Activated naive CD4-positive, alpha-beta T cell treated with anti-CD3 and anti-CD28 coated beads, Interleukin-2, amount 10 ng/mL, durations not matched to agents 7 days and 5 days (primary cell): ENCODE measurements at places on chromosomes 7 and 10.

DNA sequence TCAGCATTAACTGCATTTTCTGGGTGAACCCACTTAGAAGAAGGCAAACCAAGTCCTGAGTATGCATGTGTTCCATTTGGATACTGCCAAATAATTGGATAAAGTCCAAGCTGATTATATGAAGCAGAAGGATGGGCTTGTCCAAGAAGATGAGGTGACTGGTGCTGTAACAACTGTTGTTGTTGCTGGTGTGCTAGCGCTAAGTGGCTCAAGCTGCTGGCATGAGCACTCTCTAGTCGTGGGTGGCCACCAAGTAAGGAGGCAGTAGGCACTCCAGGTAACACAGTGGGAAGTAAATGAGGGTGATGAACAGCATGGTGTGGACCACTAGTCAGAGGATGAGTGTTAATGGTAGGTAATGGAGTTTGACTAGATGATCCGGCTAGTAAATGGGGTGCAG is 80.4 kb downstream of the NRBF2 start:
- DNase-seq: no peak
- no peaks in the 10 kb centered on the region for H3K27me3 ChIP-seq
- H3K36me3 ChIP-seq: peaks cover 40% of the 10 kb centered on the region
- H3K4me1 ChIP-seq: peaks cover 14% of the 10 kb centered on the region
- no peak overlapping the region for H3K4me3 ChIP-seq

GRCh38 chr10:80771902-80772555 is 234.3 kb downstream of the SH2D4B start:
- H3K27ac ChIP-seq: no peak overlapping the region
- no peak overlapping the region for H3K4me3 ChIP-seq
- no peak for DNase-seq

DNA sequence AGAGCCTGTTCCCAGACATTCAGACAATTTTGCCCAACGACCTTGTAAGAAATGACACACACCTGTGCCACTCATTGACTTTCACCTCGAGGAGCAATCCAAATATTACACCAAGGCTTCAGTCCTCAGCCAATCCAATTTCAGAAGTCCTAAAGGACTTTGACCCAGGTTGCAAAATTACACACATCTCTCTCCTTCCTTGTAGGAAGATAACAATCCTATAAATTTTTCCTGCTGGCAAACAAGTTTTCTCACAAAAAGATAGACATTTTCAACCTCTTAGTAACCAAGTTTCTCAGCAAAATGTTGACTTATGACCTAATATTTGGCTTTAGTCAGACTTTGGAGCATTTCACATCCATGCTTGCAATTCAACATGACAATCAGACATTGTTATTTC is 745.0 kb downstream of the GRID1 start:
- no peak for DNase-seq
- peaks cover 33% of the 10 kb centered on the region for H3K27me3 ChIP-seq
- peaks cover 2% of the 10 kb centered on the region for H3K4me1 ChIP-seq

GRCh38 chr7:38748056-38748610 is 117.0 kb upstream of the AMPH start:
- DNase-seq: no peak
- H3K4me1 ChIP-seq: no peaks in the 10 kb centered on the region
- no peak overlapping the region for H3K27ac ChIP-seq
- no peaks in the 10 kb centered on the region for H3K27me3 ChIP-seq

DNA sequence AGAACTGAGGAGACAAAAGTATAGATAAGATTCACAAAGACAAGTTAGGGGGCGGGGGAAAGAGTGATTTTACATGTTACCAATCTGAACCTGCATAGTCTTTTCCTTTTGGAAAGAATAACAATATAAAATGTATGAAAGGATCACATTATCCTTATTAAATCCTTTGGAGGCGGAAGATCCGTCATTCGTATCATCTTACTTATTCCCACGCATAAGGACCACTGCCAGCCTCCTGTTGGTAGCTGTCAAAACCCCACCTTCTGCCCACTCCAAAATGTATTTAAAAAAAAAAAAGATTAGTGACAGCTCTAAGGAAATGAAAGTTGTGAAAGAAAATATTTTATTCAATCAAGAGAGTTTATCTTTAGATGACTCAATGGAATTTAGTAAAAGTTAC is 821.0 kb upstream of the CELF2 start:
- no peak for DNase-seq
- no peak overlapping the region for H3K27ac ChIP-seq
- no peak overlapping the region for H3K4me3 ChIP-seq
- H3K4me1 ChIP-seq: no peaks in the 10 kb centered on the region
- H3K36me3 ChIP-seq: no peaks in the 10 kb centered on the region

DNA sequence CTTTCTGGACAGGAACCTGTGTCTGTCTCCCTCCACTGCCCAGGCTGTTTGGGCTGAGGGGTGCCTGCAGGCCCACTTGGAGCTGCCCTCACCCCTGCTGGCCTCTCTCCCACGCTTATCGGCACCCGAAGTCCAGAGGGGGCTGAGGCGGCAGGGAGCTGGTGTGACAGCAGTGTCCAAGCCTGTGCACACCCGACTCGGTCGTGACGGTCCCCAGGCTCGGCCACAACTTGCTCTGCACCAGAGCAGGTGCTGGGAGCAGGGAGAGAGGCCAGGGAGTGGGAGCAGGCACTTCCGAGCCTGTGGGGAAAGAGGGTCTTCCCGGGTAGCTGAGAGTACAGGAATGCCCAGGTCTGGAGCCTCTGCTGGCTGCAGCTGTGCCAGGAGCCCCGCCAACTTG is 23.0 kb downstream of the INPP5F start:
- peaks cover 2% of the 10 kb centered on the region for H3K4me1 ChIP-seq
- no peaks in the 10 kb centered on the region for H3K27me3 ChIP-seq
- no peak for DNase-seq
- no peak overlapping the region for H3K4me3 ChIP-seq
- H3K27ac ChIP-seq: no peak overlapping the region

GRCh38 chr7:31044529-31044928 is 7.6 kb upstream of the ADCYAP1R1 start:
- H3K4me1 ChIP-seq: no peaks in the 10 kb centered on the region
- DNase-seq: no peak
- H3K36me3 ChIP-seq: no peaks in the 10 kb centered on the region
- peaks cover 56% of the 10 kb centered on the region for H3K27me3 ChIP-seq

DNA sequence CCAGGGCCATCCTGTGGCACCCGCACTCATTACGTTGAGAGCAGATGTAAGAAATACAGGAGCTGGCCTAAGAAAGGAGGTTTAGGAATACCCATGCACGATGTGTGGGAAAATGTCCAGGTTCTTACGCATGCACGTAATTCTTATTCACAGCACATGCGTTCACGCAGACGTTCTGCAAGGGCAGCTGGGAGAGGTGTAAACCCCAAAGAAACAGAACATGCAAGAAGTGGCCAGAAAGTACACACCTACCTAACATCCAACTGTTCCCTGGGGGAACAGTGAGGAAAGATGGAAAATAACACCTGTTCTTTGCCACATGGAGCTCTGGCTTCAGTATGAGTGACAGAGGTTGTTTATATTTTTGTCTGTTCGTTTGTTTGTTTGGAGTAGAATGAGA is 285.6 kb downstream of the PRPF18 start:
- no peak overlapping the region for H3K27ac ChIP-seq
- H3K4me1 ChIP-seq: no peaks in the 10 kb centered on the region
- no peaks in the 10 kb centered on the region for H3K36me3 ChIP-seq
- DNase-seq: no peak
- peaks cover 19% of the 10 kb centered on the region for H3K27me3 ChIP-seq
- no peak overlapping the region for H3K4me3 ChIP-seq

DNA sequence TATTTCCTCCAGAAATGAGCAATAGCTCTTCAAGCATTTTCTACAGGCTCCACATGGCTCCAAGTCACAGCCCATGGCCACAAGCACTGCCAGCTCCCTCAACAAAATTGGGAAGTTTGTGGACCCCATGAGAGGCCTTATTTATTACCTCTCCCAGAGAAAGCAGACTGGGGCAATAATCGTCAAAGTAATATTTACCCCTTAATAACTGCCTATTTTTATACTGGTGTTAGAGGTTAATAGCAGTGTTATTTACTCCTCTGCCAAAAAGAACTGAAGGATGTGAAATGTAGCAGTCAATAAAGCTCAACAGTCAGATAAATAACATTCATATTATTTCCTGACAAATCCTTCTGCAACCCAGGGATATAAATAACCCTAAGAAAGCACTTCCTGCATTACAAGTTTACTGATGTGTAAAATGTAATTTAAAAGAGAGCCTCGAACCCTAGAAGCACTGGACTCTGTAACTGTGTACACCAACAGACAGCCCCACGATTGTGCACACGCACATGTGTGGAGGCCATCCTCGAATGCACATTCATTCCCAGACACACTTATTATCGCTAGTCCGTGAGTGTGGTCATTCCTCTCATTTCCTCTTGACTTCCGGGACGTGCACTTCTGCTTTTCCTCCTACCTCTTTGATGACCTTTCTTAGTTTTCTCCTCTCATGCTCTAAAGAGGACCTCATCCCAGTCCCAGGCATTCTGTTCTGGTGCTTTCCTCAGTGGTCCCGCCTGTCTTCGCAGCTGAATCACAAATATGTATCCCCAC is 157.4 kb downstream of the EVX1 start:
- DNase-seq: no peak
- peaks cover 4% of the 10 kb centered on the region for H3K27me3 ChIP-seq
- H3K27ac ChIP-seq: no peak overlapping the region
- H3K4me3 ChIP-seq: no peak overlapping the region

GRCh38 chr7:135162382-135163001 is 8.0 kb downstream of the CYREN start:
- DNase-seq: no peak
- peaks cover 86% of the 10 kb centered on the region for H3K36me3 ChIP-seq
- H3K4me1 ChIP-seq: peaks cover 51% of the 10 kb centered on the region
- no peaks in the 10 kb centered on the region for H3K27me3 ChIP-seq

GRCh38 chr7:141053626-141054025 is 20.2 kb upstream of the TMEM178B start:
- peaks cover 28% of the 10 kb centered on the region for H3K4me1 ChIP-seq
- DNase-seq: peak; percentile 80
- peaks cover 3% of the 10 kb centered on the region for H3K36me3 ChIP-seq
- H3K27me3 ChIP-seq: peaks cover 12% of the 10 kb centered on the region
- peak overlapping the region; percentile 35 for H3K4me3 ChIP-seq

DNA sequence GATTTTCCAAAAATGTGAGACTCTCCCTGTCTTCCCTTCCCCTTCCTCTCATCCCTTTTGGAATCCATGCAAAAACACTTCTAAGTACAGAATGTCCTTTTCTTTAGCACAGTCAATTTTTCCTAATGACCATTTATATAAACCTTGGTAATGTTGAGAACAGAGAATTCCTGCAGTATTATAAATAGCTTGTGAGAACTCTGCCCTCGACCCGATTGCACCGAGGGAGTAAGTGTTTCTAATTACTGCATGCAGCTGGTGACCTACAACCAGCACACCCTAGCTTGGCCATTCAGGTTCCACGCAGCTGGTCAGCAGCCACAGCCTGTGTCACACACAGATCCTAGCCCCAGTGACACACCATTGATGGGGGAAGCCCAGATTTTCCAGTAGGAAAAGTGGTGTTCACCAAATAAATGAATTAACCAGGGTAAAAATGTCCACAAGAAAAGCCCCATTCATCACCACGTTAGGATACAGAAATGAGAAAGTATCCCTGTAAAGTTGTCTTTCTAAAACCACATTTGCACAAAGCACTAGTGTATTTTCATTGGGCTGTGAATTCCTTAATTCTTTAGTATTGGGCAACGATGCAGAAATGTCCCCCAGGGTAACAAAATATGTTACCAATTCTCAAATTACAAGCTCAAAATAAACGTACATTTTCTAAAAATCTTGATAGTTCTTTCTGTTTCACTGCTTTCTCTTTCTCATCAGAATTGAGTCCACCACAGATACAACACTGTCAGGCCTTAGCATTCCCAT is 499.0 kb upstream of the KLF6 start:
- peaks cover 11% of the 10 kb centered on the region for H3K4me1 ChIP-seq
- no peaks in the 10 kb centered on the region for H3K36me3 ChIP-seq
- peaks cover 5% of the 10 kb centered on the region for H3K27me3 ChIP-seq
- no peak overlapping the region for H3K4me3 ChIP-seq
- H3K27ac ChIP-seq: no peak overlapping the region
- DNase-seq: no peak

DNA sequence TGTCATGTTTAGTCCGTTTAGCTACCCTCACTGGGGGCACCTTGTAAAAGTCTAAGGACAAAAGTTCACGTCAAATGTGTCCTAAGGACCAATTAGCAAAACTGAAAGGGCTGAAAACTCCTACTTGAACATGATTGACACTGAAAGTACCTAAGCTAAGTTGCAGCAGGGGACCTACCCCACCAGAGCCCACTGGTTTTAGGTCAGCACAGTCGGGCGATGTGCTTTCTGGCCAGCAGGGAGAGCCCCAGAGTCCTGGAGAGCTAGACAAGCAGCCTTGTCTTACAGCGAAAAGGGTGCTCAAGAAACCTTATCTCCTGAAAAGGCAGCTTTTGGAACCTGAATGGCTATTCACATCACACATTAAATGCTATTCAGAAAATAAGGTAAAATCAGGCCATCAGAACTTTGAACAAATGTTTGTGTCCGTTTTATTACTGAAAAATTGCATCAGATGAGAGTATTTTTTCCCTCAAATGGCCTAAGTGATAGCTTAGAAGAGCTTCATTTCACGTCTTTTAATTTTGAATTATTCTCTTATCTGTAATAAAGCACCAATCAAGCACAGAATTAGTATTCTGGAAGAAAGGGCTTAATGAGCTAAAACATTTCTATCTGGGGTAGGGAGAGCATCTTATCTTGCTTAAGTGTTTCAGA is 52.2 kb upstream of the MKI67 start:
- H3K4me3 ChIP-seq: no peak overlapping the region
- H3K27me3 ChIP-seq: peaks cover 26% of the 10 kb centered on the region
- peaks cover 44% of the 10 kb centered on the region for H3K4me1 ChIP-seq
- peaks cover 6% of the 10 kb centered on the region for H3K36me3 ChIP-seq
- no peak overlapping the region for H3K27ac ChIP-seq

DNA sequence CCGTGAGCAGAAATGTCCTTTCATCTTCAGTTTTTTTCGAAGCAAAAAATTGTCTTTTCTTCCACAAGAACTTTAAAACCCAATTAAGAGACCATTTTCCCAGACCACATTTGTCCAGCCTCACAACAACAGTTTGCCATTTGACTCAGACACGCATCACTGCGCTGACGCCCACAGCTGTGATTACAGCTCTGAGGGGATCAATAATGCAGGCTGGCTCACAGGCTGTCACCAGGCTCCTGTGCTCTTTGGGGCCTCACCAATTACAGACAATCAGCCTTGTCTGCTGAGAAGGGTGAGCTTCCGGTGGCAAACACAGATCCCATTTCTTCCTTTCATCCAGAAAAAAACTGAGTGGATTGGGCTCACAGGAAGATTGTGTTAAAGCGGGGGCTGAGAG is 33.3 kb downstream of the DDC start:
- H3K4me1 ChIP-seq: peaks cover 2% of the 10 kb centered on the region
- DNase-seq: no peak
- H3K27ac ChIP-seq: no peak overlapping the region
- H3K36me3 ChIP-seq: no peaks in the 10 kb centered on the region
- H3K4me3 ChIP-seq: no peak overlapping the region
- H3K27me3 ChIP-seq: peaks cover 22% of the 10 kb centered on the region
